ENCODE measurements at places on chromosomes 13 and 19.

DNA sequence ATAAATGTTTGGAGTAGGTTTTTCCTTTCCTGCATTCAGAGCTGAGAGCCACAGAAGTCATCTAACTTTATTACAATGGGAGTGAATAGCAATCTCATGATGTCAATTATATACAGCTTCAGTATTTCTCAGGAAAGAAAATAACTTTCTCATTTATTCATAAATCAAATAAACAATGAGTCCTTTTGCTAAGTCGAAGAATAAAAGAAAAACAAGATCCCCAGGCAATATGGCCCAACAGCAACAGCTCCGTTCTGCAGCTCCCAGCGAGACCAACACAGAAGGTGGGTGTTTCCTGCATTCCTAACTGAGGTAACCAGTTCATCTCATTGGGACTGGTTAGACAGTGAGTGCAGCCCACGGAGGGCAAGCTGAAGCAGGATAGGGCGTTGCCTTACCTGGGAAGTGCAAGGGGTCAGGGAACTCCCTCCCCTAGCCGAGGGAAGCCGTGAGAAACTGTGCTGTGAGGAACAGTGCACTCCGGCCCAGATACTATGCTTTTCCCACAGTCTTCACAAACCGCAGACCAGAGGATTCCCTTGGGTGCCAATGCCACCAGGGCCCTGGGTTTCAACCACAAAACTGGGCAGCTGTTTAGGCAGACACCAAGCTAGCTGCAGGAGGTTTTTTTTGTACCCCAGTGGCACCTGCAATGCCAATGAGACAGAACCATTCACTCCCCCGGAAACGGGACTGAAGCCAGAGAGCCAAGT, 128.2 kb downstream of the SLITRK1 start:
- DNase-seq, result no peak

DNA sequence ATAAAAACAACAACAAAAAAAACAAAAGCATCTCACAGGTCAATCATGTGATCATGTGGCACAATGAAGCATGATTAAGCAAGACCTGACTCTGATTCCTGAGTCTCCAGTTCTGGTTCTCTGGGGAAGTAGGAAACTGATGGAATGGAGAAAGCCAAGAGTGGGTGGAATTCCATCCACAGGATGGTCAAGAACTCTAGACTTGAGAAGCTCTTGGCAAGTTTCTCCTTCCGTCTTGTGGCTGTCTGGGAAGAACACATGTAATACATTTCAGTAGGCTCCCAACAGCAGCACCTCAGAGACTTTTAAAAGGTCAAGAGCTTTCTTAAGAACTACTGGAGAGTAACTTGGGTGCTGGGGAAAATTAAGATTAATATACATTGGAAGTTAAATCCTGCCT, 78.6 kb upstream of the TSHZ3 start:
- no peak for DNase-seq

- no peak for DNase-seq
These were observed 547.3 kb upstream of the MIR17HG start for GRCh38 chr13:90800082-90800746.

DNA sequence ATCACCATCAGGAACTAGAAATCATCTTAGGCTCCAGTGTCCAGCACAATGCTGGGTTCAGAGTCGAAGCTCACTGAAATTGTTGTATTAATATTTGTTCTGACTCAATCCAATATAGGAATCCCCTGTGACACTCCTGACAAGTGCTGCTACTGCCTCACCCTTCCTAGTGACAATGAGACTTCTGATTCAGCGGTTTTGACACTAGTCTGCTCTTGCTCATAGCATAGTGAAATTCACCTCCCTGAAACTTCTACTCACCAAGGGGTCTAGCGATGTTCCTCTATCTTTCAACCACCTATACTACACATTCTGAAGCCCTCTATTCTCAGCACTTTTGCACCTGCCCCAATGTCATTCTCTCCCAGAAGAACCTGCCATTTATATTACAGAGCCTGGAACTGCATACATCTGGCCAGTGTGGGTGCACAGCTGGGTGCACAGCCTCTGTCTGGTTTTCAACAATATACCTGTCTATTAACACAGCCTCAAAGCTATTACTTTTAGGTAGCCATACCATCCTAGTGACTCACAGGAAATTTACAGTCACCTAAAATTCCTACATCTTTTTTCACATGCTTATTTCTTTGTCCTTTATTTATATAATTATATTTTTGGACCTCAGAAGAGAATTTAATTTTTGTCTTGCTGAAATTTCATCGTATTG, 88.3 kb downstream of the DOCK9 start:
- DNase-seq, result no peak

DNA sequence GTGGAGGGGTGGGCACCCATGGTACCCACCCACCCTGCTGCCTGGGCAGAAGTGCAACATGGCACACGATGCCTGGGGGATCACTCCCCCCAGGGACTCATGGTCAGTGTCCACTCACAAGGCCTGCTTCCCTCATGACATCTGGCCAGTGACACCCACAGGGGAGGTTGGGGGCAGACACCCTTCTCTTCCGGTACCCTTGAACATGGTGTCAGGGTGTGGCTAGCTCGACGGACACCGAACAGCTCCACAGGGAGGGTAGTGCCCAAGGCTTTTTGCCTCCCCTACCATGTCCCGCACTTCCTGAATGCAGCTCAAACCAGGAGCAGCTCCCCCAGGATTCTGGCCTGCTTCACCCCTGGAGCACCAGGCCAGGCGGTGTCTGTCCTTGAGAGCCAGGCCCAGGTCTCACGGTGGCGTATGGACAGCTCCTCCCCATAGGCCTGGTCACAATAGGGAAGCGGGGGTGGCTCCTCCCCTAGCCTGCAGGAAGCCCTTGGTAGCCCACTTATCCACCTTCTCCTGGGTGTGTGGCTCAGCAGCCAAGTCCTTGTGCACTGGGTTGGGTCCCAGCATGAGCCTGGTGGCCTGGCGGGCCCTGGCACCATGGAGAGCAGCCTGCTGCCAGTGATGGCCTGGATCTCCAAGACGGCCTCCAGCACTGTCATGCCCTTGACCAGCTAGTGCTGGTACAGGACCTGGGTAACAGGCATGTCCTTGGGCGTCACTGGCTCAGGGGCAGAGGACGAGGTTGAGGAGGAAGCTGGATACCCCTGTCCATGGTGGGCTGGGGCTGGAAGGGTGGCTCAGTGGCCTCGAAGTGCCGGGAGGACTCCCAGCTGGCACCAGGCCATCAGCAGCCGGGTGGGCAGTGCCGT, 7.8 kb downstream of the ACP4 start:
- DNase-seq, result no peak
